ENCODE measurements at places on chromosomes 1 and 21.

DNA sequence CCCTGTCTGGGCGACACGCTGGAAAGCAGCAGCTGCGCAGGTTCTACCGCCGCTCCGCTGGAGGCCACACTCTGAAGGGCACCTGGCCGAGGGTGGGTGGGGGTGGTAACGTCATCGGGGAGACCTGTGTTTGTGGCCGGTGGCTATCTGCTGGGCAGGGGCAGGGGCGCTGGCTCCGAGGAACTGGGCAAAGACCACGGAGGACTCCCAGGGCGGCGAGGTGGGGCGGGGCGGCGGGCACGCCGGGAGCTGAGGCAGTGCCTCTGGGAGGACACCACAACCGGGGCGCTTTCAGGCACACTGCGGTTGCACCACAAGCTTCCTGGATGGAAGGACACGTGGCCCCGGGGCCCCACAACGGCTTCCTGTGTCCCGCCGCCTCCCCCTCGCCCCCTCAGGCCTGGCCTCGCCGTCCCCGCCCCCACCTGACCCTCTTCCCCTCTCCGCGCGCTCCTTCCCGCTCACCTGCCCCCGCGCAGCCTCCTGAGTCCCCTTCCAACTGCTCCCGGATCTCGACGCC, 3.3 kb upstream of the DENND2D start:
- no peak for DNase-seq

- DNase-seq: no peak
These were observed 6.7 kb downstream of the HLX start for GRCh38 chr1:220885971-220886370.

DNA sequence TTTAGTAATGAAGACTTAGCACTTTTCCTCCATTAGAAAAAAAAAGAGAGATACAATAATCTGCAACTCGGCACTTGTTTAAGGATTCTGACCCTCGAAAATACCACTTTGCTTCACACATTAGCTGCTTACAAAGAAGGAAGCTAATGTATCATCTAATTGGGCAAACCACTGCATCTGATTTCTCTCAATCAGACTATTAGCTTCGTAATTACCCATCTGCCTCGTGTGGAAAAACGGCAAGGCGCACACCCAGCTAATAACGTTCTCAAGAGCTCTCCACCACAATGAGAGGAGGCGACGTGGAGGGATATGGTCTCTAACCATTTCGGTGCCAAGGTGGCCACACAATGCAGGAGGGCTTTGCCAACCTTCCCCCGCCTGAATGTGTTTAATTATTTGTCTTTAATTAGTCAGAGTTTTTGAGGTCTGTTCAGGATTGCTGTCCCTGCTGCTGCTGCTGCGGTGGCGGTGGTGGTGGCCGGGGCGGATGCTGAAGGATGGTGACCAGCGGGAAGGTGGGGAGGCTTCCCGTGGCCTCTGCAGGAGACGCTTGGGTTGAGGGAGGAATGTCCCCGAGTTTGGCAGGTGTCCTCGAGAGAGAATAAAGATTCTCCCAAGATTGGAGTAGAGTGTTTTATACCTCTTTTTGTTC, 374.5 kb downstream of the RPS6KC1 start:
- DNase-seq: no peak

- peak; percentile 68 for DNase-seq
These were observed 56.4 kb downstream of the AJAP1 start for GRCh38 chr1:4710592-4711415.

DNA sequence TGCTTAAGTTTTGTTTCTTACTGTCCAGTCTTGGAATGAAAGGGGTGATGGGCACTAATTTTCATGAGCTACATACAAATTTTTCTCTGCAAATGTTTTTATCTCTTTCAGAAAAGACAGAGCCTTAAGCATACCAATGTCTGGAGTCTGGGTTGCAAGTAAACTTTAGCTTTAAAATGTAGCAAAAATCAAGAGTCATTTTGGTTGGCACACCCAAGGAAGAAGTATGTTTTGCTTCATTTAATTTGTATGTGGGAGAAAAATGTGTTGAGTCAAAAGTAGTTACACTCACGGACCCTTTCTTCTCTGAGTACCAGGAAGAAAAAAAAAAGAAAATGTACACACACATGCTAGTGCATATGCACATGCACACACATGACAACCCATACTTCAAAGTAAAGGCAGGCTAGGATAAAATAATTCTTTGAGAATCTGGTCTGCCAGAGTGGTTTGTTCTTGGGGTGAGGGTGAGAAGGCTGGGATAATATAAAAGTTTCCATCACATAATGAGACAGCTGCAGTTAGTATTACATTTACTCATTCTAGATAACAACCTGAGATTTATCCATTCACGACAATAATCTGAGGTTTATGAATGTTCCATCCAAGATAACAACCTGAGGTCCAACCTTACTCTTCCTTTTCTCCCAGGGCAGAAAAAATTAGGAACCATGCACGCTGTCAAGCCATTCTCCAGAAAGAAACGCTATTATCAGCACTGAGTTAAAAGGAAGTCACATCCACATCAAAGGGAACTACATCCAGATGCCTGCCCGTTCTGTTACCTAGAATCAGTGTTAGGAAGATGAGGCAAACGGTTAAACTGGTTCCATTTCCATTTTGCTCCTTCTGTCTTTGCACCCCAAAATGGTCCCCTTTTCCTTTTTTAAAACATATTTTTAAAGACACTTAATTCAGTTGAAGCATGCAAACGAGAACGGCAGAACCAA, 9.3 kb downstream of the DPYD start:
- DNase-seq: no peak

DNA sequence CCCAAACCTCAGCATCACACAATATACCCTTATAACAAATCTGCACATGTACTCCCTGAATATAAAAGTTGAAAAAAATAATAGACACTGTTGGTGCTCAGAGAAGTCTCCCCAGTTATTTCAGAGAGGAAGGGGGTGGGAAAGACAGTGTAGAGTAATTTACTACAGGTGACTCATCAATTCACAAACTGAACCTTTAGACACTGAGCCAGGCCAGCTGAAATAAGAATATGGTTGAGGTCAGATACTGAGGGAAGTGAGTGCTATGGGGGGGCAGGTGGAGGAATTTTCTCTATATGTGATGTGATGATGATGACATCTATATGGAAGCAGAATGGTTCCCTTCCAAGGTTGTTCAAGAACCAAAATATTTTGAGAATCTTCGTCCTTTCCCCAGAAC, 50.1 kb downstream of the MRPL39 start:
- no peak for DNase-seq

DNA sequence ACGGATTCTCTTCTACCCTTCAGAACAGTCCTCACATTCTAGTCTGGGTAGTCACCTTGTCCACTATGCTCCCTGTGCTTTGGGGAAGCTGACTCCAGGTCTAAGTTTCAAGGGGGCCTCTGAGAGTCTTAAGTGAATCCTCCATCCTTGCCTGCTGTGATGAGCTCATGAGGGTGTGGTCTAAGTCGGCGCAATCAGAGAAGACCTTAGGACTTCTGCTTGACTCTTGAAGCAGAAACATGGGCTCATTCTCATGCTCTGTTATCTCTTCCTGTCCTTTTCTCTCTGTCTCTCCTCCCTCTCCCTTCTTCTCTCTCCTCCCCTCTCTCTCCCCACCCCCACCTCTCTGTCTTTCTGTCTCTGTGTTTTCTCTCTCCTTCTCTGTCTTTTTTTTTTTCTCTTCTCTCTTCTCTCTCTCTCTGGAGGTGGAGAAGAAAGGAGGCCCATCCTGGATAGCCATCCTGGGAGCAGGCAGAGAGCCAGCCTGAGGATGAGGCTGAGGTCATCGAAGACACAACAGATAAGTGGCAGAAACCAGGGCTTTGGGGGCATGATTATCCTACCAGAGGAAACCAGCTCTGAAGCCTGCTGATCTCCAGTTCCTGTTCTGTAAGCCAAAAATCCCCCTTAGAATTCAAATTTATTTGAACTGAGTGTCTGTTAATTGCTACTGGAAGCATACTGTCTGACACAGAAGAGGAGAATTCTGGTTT, 245.6 kb downstream of the SIPA1L2 start:
- DNase-seq: no peak

DNA sequence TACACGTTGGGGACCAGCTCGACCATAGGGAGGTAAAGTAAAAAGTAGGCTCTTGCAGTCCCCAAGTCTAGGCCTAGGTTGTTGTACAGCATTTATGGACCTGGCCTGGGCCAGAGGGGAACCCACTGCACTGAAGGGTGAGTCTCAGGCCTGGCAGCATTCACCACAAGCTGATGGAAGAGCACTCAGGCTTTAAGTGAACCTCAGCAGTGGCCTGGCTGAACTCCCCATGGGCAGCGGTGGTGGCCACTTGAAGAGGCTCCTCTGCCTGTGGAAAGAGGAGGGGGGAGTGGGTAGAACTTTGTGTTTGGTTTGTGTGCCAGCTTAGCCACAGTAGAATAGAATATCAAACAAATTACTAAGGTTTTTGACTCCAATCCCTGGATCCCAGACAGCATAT, 176.2 kb upstream of the PRMT6 start:
- DNase-seq: no peak

GRCh38 chr1:102219463-102219862, 222.7 kb upstream of the OLFM3 start:
- no peak for DNase-seq

- no peak for DNase-seq
These were observed 6.2 kb downstream of the C1orf198 start for GRCh38 chr1:230861970-230862595.

GRCh38 chr1:1955621-1956094, 36.6 kb upstream of the TMEM52 start:
- DNase-seq: no peak

- DNase-seq: no peak
These were observed 105.4 kb upstream of the GORAB start for GRCh38 chr1:170426596-170426995.

DNA sequence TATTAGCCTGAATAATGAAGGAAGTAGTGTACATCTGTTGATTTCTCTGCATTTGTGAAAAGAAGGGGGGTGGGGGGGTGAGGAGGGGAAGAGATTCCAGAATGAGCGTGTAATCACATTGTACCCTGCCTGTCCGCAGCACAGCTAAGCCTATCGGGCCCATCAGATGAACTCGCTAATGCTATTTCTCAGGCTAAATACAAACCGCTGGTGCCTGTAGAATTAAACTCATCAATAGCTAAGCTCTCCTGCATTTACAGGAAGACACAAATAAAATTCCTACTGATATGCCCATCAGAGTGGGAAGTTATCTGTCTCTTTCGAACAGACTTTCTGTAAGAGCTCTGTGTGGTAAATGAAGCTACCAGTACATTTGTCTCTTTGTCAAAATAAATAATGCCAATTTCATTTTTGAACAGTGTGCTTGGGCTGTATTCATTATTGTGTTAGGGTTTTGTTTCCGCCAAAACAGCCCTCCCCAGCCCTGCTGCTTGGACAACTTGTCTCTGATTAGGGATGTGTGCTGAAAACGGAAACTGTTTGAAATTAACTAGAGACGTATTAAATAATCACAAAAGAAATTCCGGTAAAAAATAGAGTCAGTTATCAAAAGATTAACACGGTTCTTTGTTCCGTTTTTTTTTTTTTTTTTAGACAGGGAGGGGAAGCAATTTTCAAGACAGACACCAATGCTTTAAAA, 305.4 kb downstream of the TTLL7 start:
- peak; percentile 71 for DNase-seq

GRCh38 chr1:236176337-236177336, 34.3 kb downstream of the GPR137B start:
- DNase-seq: no peak

GRCh38 chr1:121522061-121522759, 337.4 kb downstream of the SRGAP2C start:
- no peak for DNase-seq

DNA sequence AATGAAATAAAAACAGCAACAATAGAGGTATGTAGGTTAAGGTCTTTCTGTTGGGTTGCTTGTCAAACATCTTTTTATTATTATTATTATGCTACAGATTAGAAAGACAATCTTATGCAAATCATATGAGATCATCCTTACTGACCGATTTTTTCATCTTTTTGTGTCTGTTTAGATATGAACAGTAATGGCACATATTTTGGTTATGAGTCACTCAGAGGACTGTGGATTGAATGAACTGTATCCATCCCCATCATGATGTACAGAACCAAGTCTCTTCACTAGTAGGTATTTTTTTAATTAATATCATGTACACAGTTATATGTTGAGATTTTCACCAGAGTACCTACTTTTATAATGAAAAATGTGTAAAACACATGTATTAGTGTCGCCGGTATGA, 159.1 kb downstream of the CHRM3 start:
- no peak for DNase-seq

DNA sequence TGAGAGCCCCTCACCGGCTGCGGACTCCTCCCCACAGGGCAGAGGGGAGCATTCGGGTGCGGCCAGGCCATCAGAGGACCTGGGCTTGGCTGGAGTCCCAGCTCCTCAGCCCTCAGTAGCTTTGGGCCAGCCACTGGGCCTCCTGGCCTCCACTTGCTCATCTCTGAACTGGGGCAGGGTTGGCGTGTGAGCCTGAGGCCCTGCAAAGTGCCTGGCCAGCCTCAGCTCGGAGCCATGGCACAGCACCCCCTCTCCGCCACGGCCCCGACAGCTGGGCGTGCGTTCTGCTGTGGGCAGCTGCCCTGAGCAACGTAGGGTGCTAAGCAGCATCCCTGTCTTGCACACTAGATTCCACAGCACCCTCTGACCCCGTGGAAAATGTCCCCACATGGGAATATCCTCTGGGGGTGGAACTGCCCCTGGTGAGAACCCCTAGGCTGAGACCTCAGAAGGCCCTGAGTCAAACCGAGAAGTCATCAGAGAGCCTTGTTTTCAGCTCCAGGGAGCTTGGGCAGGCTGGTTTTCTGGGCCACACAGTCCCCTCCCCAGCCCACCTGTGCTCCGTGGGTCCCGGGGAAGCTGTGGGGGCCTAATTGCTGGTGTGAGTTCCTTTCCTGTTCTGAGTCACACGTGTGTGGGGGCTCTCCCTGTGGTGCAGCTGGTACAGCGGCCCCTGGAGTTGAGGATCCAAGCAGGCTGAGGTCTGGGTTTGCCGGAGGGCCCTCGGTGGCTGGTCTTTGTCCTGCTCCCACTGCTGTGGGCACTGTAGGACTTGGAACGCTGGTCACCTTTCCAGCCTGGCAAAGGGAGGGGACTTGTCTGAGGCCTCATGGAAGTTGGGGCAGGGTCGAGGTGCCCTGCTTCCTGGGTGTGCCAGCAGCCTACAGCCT, 24.5 kb downstream of the TP73 start:
- no peak for DNase-seq

DNA sequence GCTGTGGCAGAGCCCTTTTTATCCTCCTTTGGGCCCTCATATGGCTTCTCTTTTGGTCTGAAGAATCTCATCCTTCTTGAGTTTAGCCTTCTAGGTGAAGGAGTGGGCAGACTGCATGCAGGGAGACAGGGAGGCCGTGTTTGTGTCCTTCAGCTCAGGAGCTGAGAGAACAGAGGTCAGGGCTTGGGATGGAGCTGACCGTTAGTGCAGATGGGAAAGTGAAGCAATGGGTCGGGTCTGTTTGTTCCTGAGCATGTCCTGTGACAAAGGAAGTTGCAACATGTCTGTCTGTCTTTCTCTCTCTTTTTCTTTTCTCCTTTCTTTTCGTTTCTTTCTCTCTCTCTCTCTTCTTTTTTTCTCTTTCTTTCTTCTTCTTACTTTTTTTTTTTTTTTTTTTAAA, 14.9 kb downstream of the MAPKAPK2 start:
- no peak for DNase-seq

GRCh38 chr1:91806181-91806768, 79.7 kb downstream of the TGFBR3 start:
- no peak for DNase-seq

- DNase-seq: no peak
These were observed 6.5 kb downstream of the MEX3A start for GRCh38 chr1:156075775-156076204.

- DNase-seq: peak; percentile 60
These were observed 1.1 kb upstream of the KCNQ4 start for GRCh38 chr1:40782371-40782956.

- no peak for DNase-seq
These were observed 303.8 kb downstream of the NPHP4 start for GRCh38 chr1:5688081-5689077.

All from retina (tissue), 1 donor.